Stimulated activated CD8-positive, alpha-beta memory T cell treated with anti-CD3 and anti-CD28 coated beads, Interleukin-4, amount 100 ng/mL, for 48 hours (primary cell): ENCODE measurements at places on chromosomes 16 and 17.

DNA sequence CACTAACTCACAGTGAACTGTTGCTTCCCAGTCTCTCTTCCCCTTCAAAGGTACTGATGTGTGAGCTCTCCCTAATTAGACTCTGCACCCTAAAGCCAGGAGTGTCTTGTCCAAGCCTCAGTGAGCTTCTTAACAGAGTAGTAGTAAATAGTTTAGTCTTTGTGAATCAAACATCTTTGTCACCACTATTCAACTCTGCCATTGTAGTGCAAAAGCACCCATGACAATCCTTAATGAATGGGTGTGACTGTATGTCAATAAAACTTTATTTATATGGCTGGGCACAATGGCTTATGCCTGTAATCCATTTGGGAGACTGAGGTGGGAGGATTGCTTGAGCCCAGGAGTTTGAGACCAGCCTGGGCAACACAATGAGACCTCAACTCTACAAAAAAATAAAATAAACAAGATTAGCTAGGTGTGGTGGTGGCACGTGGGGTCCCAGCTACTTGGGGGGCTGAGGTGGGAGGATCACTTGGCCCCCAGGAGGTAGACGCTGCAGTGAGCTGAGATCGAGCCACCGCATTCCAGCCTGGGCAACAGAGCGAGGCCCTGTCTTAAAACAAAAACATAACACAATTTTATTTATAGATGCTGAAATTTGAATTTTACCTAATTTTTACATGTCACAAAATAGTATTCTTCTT, 45.5 kb upstream of the TNRC6A start:
- no peak for DNase-seq

GRCh38 chr17:30299000-30299399, 7.3 kb upstream of the BLMH start:
- no peak for DNase-seq

- DNase-seq: no peak
These were observed 167.9 kb upstream of the MAF start for GRCh38 chr16:79768276-79768970.

GRCh38 chr16:81821436-81822128, 42.5 kb downstream of the PLCG2 start:
- DNase-seq: no peak

- peak; percentile 87 for DNase-seq
These were observed 4.5 kb downstream of the PRSS27 start for GRCh38 chr16:2715519-2715918.
